ENCODE measurements at places on chromosomes 6 and 20.

DNA sequence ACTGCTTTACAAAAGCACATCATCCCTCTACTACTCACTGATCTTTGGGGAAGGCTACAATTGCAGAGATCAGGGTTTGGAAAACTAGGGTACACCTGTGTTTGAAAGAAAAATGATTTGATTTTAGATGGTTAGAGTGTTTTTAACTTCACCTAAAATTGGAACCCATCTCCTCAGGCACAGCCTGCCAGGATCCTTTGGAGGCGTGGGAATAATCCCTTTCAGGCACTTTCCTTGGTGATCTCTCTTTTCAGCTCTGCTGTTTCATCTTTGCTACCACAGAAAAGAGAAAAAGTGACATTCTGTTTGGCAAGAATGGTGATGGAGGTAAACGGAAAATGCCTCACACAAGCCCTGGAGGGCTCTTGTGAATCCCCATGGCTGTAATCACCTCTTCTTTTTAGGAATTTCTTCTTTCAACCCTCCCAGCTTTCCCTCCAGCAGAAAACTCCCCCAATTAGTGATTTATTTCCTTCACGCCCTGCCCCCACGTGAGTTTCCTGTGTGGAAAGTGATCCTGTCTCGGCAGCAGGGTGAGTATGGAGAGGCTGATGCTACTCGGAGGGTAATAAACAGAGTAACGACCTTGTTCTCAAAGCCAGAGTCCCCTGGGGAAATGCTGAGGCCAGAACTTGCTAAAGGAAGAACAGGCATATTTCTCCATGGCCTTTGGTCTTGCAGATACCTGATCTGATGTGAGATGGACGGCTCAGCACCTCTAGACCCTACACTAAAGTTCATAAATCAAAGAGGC is 9.2 kb downstream of the KCNG1 start:
- DNase-seq, result no peak

DNA sequence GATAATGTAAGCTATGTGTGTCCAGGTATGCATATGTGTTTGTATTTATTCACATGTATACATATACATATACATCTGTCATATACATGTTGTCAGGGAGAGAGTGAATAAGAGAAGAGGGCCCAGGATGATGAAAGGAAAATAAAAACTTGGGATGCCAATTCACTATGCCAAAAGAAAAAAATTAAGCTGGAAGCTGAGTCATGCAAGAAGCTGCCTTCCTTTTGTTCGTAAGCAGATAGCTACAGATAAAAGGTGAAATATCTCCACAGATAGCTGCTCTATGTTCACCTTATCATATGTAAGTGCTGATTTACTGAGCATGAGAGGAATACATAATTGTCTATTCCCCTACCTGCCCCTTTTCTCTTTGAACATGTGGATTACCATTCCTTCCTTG is 579.9 kb downstream of the EPM2A start:
- no peak for DNase-seq

- no peak for DNase-seq
Measured at GRCh38 chr20:51480507-51481270, 61.8 kb downstream of the NFATC2 start.

DNA sequence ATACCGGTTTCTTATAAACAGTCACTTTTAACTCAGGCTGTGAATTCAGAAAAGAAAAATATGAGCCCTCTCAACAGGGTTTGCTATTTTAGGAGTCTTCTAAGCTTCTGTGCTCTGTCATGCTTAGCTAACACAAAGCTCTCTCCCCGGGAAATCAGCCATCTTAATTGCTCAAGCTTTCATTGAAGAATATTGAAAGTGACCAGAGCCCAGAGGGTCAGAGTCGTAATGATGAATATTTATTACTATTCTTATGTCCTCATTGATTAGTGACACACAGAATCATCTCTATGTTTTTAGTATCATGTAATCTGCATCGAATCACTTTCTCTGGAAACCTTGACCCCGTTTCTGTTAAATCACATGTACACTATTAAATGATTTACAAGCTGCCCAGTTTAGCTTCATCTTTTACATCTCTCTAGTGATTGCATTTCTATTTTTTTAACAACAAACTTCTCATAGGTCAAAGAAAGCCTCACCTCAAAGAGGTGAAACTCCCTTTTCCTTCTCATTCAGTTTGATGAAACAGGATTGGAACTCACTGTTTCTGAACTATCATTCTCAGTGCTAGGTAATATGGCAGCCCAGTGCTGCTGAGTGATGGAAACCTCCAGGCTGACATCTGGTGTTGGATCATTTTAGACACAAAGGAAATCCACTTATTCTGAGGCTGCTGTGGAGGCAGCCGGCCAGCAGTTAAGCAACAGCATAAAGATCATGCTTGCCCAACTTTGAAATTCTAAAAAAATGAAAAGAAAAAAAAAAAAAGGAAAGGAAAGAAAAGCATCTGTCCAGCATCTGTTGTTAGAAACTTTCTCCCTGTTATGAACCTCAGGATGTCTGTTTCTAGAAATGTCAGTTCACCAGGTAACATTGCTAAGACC is 96.3 kb downstream of the RFPL4B start:
- peak; percentile 70 for DNase-seq

- no peak for DNase-seq
Measured at GRCh38 chr6:23499549-23499948, 626.5 kb upstream of the NRSN1 start.

DNA sequence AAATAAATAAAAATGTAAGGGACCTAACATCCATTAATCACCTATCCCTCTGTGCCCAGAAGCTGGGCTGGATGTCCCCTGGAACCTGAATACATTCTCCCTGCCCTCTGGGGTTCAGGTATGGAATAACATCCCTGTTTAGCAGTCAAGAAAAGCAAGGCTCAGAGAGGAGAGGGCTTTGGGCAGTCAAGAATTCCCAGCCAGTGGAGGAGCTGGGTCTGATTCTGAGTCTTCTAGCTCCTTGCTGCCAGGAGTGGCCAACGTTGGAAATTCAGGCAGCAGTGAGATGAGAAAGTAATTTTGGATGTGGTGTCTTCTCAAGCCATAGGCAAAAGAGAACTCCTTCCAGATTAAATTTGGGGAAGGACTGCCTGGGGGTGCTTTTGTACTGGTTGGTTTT is 42.6 kb upstream of the ZNFX1 start:
- peak; percentile 55 for DNase-seq

GRCh38 chr6:157546321-157546720 is 165.3 kb downstream of the ZDHHC14 start:
- no peak for DNase-seq

- no peak for DNase-seq
Measured at GRCh38 chr20:41145821-41146620, 8.7 kb downstream of the PLCG1 start.

DNA sequence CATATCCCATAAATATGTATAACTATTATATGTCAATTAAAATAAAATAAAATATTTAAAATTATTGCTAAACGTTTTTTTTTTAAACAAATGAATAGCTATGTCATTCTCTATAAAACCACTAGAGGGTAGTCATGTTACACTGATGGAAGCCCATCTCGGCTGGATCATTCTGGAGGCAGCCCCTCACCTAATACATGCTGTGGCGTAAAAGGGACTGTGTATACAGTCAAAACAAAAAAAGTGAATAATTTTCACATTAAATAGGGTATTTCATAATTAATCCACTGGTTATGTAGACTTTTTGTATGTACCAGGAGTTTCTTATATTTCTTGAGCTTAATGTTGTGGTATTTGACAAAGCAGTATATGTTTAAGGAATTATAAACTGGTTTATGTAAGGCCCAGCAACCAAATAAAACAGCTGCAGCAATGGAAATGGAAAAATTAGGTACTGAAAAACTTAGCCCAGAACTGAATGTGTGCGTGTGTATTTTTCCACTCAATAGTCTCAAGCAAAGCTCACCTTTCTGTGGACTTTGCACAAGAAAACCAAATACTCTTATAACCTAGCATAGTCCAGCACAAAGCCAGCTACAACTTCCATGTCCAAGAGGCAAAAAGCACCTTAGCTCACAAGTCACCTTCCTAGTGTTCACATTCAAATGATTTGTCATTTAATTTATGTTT is 81.7 kb downstream of the COL9A1 start:
- DNase-seq, result peak; percentile 17

GRCh38 chr6:3825851-3826581 is 23.2 kb upstream of the FAM50B start:
- peak; percentile 96 for DNase-seq

DNA sequence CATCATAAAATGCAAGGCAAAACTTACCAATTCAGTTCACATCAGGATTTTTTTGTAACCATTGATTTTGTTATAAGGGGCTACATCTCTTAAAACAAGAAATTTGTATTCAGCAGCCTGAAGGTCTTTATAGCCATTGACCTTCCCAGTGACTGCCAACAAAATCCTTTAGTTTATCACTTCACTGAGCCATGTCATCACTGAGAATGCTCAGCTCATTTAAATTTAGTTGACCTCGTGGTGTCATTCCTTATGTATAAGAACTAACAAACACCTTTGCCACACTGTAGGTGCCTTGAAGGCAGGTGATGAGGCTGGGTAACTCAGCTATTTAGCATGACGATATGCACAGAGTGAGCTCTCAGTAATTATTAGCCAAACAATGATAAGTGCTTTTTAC is 77.7 kb downstream of the GRM1 start:
- no peak for DNase-seq

- DNase-seq, result no peak
Measured at GRCh38 chr6:119960456-119960855, 610.9 kb upstream of the MAN1A1 start.

DNA sequence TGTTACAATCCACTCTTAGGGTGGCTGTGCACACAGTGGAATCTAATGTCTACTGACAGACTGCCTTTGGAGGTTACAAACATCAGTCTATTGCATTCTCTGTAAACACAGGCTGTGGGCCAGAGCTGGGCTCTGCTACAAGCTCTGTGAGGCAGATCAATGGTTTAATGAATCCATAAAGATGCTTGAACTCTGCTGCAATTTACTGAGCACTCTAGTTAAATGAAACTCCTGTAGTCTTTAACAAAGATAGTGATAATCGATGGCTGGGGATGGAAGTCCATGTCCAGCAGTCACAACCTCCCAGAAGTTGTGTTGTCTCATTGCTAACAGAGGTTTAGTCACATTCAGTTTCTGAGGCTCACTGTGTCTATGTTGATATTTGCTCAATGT is 50.5 kb downstream of the SOBP start:
- DNase-seq, result no peak

- no peak for DNase-seq
Measured at GRCh38 chr20:2285193-2285592, 10.6 kb upstream of the TGM3 start.

DNA sequence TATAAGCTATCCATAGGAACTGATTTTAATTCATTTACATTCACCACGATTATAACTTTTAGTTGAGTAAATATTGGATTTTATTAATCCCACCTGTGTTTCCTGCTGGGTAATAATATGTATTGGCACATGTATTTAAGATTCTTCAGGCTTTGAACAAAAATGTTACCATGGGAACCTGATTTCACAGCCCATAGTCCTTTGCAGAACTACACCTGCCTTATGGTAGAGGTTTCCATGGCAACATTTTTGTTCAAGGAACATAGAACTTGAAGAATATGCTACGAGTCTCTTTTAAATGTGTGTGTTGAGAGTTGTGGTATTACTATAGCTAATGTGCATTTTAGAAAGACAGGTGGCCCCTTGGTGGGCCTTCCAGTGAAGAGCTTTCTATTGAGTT is 317.4 kb downstream of the SAMD5 start:
- DNase-seq, result no peak

GRCh38 chr6:156780102-156780641 is 3.0 kb downstream of the ARID1B start:
- DNase-seq, result peak; percentile 87

- DNase-seq, result peak; percentile 58
Measured at GRCh38 chr20:51570739-51571459, 28.4 kb upstream of the NFATC2 start.

GRCh38 chr6:32151181-32151862 is 417 bp downstream of the PRRT1 start:
- no peak for DNase-seq

DNA sequence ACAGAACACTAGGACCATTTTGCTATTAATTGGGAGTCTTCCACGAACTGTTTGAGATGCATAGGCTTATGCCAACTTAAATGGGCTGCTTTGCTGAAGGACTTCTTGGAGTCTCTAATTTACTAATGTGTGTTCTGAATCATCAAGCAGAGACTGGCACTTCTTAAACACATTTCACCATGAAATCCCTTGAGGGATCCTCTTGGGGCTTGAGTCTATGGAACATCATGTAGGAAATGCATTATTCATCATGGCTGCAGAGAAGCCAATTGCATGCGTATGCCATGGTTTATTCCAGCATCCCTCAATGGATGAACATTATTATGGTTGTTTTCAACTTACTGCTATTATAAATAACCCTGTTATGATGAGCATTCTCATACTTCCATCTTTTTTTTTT is 73.4 kb downstream of the FGD2 start:
- no peak for DNase-seq

DNA sequence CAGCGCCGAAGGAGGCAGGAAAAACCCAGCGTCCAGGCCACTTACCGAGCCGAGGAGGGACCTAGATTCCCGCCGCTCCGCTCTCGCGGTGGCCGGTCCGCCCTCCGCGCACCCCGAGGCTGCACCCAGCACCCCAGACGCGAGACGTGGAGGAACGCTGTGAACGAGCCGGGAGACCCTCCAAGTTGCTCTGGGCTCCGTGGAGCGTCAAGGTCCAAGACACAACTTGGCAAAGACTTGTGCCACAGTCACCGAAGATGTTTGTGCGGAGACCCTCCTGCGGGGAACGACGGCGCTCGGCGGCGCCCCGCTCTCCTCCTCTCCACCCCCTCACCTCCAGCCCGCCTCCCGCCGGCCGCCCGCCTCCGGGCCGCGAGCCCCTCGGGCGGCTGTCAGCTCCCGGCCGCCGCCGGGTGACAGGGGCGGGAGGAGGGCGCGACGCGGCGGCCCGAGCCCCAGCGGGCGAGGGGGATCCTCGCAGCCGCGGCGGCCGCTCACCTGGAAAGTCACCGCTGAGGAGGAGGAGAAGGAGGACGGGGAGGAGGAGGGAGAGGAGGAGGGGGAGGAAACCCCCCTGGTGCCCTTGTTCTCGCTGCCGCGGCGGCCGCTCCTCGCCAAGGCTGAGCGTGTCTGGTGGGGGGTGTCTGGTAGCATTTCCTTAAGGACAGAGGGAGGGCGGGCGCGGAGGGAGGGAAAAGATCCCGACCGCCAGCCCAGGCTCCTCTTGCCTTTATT is 637 bp upstream of the HIVEP2 start:
- DNase-seq, result peak; percentile 29

- DNase-seq, result no peak
Measured at GRCh38 chr6:88914895-88915598, 48.4 kb downstream of the RNGTT start.

- DNase-seq, result no peak
Measured at GRCh38 chr6:140581601-140582000, 1207.2 kb upstream of the CITED2 start.

Measured in AG08395 (cell line).